ENCODE measurements at places on chromosomes 1 and 21.

DNA sequence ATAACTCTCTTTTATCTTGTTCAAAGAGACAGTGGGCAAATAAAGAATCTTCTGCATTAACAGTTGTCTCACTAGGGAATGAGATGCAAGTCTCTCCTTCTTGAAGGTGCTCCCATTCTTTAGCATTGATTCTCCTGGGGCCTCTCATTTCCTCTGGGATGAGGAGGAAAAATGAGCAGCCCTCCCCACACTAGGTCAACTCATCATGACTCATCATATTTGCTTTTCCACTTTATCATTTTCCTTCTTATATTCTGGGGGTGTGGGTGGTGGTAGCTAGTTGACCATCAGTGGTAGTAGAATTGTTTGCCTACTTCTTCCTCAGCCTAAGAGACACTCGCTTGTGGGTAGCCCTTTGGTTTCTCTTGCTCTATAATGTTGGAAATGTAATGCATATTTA is 182.0 kb upstream of the C1orf87 start:
- no peak for DNase-seq

- no peak for DNase-seq
These were observed at the start of gene KRTAP13-3 for GRCh38 chr21:30425826-30426225. KRTAP13-3 (minus strand) TSS chr21:30425926; CDS start chr21:30425912, 14 bp downstream.

DNA sequence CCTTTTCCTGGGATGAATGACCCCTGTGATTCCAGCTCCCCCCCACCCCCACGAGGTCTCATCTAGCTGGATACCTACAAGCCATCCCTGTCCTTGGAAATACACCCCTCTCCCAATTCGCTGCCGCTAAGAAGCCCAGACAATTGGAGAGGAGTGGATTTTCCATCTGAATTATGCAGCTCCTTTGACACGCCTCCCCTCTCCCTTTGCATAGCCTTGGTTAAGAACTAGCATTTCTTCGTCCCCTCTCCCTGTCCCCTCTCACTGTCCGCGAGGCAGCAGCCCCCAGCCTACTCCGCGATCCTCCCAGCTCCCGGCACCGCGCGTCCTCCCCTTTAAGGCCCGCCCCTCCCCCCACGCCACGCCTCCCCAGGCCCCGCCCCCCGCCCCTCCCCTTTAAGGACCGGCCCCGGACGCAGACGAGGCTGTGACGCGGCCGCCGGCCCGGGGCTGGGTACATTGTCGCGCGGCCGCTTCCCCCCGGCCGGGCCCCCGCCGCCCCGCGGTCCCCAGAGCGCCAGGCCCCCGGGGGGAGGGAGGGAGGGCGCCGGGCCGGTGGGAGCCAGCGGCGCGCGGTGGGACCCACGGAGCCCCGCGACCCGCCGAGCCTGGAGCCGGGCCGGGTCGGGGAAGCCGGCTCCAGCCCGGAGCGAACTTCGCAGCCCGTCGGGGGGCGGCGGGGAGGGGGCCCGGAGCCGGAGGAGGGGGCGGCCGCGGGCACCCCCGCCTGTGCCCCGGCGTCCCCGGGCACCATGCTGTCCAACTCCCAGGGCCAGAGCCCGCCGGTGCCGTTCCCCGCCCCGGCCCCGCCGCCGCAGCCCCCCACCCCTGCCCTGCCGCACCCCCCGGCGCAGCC is at the start of gene MAPKAPK2:
Gene MAPKAPK2 (plus strand): TSS at position 428 of the 856 bp plus-strand sequence. CDS start 325 bp downstream, at position 753.
- peak; percentile 74 for DNase-seq

DNA sequence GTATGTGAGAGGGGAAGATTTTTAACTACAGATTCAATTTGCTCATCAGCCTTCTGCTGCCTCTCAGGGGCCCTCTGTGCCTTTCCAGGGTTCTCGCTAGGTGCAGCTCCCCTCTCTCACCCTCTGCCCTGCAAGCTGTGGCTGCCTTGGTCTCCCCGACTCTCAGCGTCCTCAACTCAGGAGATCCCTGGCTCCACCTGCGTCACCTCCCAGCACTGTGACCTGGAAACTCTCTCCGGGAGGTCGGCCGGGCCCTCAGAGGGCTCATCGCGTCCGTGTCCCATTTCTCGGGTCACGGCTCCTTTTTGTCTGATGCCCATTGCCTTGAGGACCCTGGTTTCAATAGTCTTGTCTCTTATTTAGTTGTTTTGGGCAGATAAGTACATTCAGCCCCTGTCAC is 63.5 kb upstream of the ADARB1 start:
- DNase-seq, result no peak

DNA sequence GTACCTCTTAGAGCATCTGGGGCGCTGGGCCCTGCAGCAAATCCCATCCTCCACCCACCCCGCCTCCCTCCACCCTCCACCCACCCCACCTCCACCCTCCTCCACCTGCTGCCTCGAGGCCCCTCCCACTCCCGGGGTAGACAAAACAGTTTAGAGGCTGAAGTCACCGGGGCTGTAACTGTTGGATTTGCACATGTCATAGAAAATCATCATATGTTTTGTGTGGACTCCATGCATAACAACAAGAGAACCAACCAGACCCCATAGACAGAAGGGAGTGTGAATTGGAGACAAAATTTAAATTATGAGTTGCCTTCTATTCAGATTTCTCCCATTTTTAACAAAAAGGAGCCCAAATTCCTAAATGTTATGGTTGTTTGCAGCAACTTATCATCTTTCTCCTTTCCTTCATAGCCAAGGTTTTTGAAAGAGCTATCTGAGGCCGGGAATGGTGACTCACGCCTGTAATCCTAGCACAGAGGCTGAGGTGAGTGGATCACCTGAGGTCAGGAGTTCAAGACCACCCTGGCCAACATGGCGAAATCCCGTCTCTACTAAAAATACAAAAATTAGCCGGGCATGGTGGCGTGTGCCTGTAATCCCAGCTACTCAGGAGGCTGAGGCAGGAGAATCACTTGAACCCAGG is 28.2 kb upstream of the LGALS8 start:
- no peak for DNase-seq

- no peak for DNase-seq
These were observed 9.5 kb downstream of the SORT1 start for GRCh38 chr1:109388208-109388711.

DNA sequence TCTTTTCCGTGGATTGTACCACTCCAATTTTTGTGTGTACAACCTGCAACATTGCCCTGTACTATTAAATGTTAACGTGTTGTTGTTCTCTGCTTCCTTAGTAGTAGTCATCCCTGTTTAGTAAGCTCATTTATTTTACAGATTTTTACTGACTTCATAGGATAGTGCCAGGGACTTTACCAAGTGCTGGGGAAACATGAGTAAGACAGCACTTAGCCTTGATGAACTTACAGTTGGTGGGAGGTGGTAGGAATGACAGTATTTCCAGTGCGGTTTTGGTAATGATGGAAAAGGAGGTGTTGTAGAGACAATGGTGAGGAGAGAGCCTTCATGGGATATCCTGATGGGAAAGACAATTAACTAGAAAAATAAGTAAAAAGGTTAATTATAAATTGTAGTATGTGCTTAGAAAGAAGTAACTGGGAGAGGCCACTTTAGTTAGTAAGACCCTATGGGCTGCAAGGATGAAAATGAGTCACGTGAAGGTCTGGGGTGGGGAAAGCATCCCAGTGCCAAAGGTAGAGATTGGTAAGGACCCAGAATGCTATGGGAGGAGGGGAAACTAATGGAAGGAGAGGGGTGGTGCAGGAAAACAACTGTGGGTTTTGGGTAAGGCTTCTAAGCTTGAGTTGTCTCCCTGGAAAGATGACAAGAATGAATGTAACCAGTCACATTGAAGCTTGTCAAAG is 1.7 kb downstream of the RLF start:
- DNase-seq, result no peak

DNA sequence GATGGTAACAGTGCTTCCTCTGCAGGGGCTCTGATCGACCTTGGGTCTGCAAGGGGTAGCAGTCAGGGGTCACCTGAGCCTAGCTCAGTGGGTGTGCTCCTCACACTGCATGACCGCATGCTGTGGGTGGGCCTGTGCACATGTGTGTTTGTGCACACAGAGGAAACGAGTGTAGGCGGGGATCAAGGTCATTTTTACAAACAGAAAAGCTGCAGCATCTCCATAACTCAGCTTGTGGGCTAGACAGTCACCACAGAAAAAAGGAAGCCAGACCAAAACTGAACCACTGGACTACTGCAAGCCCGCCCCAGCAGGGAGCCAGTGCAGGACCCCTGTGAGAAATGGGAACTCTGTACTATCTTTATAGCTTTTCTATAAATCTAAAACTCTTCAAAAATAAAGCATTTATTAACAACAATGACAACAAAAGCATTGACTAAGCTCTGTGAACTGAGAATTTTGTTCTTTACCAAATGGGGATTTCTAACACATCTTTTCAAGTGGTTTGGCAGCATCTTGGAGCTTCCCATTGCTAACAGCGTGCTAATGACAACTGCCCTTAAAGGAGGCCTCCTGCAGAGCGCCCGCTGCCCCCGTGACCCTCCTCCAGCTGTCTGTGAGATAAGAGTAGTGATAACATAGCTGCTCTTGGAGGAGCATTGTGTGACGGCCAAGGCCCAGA is 19.9 kb upstream of the NEK2 start:
- no peak for DNase-seq

DNA sequence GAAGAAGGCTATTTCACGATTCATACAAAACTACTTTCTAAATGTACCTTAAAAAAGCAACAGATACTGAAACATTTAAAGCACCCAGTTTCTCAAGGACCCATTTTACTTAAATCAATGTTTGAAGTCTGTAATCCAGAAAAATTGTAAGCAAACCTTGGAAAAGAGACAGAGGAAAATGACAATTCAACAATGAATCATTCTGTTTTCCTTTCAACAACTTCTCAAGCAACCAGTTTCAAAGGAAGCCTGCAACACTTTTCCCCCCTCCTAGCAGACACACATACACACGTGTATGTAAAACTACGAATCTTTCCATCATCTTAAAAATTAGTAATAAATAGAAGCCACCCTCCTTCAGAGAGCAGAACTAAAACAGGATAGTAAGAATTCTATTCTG is 1.2 kb downstream of the RERE start:
- DNase-seq, result no peak

DNA sequence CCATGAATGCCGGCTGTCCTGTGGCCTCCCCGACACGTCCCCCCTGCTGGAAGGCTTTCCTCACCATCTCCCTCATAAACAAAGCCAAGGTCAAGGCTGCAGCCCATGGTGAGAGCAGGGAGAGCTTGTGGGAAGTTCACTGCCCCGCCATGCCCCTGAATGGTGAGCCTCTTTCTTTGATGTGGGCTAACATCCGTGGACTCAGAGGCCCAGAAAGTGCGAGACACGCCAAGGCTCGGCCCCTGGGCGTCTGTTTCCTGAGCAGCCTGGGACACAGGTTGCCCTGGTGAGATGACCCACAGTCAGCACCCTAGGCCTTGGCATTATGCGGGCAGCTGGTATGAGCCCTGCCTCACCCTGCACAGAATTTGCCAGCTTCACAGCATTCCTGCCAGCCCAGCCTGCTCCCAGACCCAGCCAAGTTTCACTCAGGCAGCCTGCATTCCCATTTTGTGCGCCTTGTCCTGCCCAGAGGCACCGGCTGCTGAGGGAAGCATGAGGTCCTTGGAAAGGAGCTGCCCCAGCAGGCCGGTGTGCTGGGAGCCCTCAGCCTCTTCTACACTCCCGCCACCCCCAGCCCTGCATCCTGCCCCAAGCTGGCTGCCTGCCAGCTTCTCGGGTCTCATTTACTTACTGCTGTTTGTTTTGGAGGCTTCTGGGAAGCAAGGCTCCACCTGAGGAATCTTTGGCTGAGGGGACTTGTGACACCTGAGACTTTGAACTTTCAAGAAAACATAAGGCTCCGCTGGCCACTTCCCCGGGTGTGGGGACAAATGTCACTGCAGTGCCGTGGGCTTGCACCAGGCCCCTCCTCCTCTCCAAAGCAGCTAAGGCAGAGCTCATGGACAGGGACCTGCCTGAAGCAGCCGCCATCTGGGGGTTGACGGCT is 31.9 kb downstream of the NEK2 start:
- no peak for DNase-seq

DNA sequence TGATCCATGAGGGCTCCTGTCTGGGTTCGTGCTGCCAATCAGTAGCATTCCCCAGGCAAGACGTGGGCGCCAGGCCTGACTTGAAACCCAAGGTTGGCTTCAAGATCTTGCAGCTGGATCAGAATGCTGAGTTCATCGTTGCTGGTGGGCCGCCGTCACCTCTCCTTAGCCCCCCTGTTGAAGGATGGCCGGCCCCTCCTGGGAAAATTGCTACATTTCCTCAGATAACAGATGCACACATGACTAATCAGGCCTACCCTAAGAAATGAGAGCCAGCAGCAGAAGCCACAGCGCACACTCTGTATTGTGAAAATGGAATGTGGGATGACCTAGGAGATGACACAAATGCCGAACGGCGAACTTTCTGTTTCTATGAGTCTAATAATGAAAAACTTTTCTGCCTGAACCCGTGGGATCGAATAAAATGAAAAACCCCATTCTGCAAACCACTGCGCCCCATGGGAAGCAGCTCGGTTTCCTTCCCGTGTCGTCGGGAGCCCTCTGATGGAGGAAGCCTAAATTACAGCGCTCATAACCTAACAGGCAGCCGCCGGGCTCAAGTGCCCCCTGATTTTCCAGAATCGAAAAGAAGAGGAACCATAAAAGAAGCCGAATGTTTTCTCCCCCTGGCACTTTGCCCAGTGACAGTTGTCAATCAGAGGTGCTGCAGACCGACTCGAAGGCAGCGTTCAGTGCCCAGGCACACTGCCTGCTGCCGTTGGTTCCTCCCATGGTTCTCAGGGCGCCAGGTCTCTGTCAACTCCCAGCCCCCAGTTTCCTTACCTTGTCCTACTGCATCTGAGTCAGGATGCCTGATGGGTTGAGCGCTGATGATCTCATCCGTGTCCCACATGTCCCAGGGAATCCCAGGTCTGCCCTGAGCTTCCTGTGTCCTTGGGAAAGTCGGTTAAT is 38.2 kb upstream of the H6PD start:
- DNase-seq, result peak; percentile 81

- DNase-seq, result no peak
These were observed 82.1 kb downstream of the NENF start for GRCh38 chr1:212514782-212515181.

DNA sequence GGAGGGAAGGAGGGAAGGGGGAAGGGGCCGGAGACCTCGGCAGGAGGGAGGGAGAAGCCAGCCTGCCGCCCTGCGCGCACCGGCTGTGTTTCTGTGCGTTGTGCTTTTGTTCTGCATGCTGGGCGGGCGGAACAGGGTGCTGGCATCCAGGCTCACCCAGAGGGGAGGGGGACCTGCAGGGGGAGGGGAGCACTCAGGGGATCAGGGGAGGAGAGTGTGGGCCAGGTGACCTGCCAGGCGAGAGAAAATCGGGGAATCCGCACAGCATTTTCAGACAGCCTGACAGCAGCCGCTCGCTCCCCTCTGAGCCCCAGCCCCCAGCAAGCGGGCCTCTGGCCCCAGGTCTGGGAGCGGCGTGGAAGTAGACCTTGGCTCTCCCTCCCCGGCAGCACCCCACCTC is 54.7 kb downstream of the RIPK4 start:
- no peak for DNase-seq

DNA sequence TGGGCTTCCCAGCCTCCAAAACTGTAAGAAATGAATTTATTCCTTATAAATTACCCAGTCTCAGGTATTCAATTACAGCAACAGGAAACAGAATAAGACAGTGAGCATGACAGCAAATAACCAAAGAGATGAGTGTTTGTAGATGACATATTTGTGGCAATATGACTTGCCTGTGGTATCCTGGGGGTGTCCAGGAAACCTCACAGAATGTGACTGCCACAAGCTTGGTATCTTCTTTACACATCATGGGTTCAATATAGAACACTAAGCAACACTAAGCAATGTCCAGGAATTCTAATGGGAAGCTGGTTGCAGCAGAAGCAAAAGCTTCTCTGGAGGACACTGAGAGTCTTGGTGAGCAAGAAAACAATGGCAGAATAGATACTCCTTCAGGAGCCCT is 236.4 kb upstream of the BEND5 start:
- DNase-seq, result no peak

All from activated CD4-positive, alpha-beta T cell treated with anti-CD3 and anti-CD28 coated beads, Interleukin-2, amount 50 U/mL, for 48 hours (primary cell).